Endodermal cell (in vitro differentiated cells): ENCODE measurements at places on chromosomes 2 and 18. TPM values are rescaled to one million over a fixed set of nuclear protein-coding genes. Genes with fewer than 3 reads are reported as not detected.

Gene ATP6V1C2
- 0.73 TPM in 1 of 3 replicates, not detected in the others for total RNA-seq

Gene SCN3A
- 0.06 to 0.24 TPM in 2 of 3 replicates, not detected in the other for total RNA-seq

Gene IL37
- not detected in 3 replicates for total RNA-seq

Gene MAL
- not detected in 2 replicates for total RNA-seq

Gene TNS1
- total RNA-seq, result 3.3 and 3.5 TPM in 2 replicates

Gene KIAA2012
- 0.19 to 0.72 TPM (median 0.62 TPM) in 3 replicates for total RNA-seq

Gene SPATA3
- not detected in 2 replicates for total RNA-seq

Gene GALR1
- total RNA-seq, result 0.02 and 0.04 TPM in 2 replicates

DNA sequence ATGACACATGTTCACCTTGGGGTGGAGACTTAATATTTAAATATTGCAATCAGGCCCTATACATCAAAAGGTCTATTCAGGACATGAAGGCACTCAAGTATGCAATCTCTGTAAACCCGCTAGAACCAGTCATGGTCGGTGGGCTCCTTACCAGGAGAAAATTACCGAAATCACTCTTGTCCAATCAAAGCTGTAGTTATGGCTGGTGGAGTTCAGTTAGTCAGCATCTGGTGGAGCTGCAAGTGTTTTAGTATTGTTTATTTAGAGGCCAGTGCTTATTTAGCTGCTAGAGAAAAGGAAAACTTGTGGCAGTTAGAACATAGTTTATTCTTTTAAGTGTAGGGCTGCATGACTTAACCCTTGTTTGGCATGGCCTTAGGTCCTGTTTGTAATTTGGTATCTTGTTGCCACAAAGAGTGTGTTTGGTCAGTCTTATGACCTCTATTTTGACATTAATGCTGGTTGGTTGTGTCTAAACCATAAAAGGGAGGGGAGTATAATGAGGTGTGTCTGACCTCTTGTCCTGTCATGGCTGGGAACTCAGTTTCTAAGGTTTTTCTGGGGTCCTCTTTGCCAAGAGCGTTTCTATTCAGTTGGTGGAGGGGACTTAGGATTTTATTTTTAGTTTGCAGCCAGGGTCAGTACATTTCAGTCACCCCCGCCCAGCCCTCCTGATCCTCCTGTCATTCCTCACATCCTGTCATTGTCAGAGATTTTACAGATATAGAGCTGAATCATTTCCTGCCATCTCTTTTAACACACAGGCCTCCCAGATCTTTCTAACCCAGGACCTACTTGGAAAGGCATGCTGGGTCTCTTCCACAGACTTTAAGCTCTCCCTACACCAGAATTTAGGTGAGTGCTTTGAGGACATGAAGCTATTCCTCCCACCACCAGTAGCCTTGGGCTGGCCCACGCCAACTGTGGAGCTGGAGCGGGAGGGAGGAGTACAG, 108.1 kb downstream of the XRCC5 start:
- no peak overlapping the region for H3K4me3 ChIP-seq
- H3K27ac ChIP-seq, result no peak overlapping the region
- H3K27me3 ChIP-seq, result no peaks in the 10 kb centered on the region
- no peaks in the 10 kb centered on the region for H3K36me3 ChIP-seq
- no peak for DNase-seq

DNA sequence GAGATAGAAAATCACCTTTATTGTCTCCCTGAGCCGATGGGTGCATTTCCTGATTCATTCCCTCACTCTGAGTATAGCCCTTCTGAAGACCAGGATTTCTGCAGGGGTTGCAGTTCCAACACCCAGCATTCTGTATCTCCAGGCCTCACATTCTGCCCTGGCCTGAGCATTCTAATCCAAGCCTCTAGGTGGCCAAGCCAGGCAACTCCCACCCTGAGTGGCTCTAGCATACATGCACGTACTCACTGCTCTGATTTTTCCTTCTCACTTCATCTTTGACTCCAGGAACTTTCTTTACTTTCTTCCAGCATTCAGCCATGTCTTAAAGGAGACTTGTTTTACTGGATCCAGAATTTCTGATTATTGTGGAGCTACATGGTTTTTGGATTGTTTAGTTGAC, 100.7 kb upstream of the STK39 start:
- no peak overlapping the region for H3K27ac ChIP-seq
- H3K27me3 ChIP-seq, result no peaks in the 10 kb centered on the region
- peak; percentile 89 for DNase-seq
- H3K36me3 ChIP-seq, result no peaks in the 10 kb centered on the region
- no peaks in the 10 kb centered on the region for H3K4me1 ChIP-seq

DNA sequence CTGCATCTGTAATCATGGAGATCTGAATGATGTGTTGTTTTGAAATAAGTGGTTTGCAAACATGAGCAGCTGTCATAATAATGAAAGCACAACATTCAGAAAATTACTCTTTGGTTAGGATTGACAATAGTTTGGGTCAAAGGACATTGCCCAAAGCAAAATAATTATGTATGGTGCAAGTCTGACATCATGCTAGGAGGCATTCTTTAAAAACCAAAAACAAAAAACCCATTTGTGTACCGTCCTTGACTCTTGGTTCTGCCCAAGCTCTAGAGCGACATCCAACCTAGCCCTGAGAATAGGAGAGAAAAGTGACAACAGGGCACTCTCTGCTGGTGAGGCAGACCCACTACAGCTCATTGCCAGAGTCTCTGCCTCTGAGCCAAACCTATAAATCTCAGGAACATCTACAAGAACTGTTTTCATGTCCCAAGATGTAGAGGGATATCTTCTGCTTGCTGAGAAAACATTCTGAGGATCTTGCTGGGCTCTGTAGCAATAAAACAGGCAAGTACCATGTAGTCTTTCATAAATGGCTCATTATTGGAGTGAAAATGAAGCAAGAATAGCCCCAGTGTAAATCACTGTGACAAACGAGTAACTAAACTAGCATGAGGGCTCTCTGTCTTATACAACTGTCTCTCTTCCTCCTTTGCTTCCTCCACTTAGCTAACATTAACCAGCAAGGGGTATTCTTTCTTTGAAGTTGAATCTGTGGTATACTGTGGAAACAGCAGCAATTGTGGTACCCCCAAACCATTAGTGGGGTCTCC, 266.8 kb upstream of the CXCR4 start:
- H3K27ac ChIP-seq, result no peak overlapping the region
- H3K36me3 ChIP-seq, result no peaks in the 10 kb centered on the region
- peaks cover 9% of the 10 kb centered on the region for H3K4me1 ChIP-seq
- DNase-seq, result peak; percentile 75

- peaks cover 15% of the 10 kb centered on the region for H3K4me1 ChIP-seq
- peak overlapping the region; percentile 50 for H3K4me3 ChIP-seq
- no peaks in the 10 kb centered on the region for H3K36me3 ChIP-seq
- no peak for DNase-seq
- no peaks in the 10 kb centered on the region for H3K27me3 ChIP-seq
Observed at GRCh38 chr2:174059884-174060244, 94.7 kb upstream of the SP3 start.

- no peaks in the 10 kb centered on the region for H3K36me3 ChIP-seq
- H3K4me3 ChIP-seq, result peak overlapping the region; percentile 19
- peaks cover 9% of the 10 kb centered on the region for H3K27me3 ChIP-seq
- H3K27ac ChIP-seq, result no peak overlapping the region
- peaks cover 9% of the 10 kb centered on the region for H3K4me1 ChIP-seq
- no peak for DNase-seq
Observed at GRCh38 chr18:78983512-78983911, 3.9 kb downstream of the SALL3 start.

DNA sequence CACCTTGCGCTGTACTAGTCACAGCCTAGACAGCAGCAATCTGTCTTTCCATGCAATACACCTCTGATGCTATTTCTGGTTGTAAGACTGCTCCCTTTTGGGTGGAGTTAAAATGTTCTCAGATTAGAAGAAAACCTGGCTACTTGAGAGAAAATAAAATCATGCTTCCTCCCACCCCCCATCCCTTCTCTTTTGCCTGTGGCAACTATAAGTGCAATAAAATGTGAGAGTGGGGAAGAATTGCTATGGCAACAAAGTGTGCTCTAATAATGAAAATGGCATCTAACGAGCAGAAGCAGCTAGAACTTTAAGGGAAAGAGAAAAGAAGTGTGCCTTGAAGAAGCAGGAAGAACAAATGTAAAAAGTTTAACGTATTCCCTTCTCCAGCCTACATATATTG, 464.2 kb upstream of the FSHR start:
- H3K27me3 ChIP-seq, result no peaks in the 10 kb centered on the region
- DNase-seq, result no peak
- no peaks in the 10 kb centered on the region for H3K4me1 ChIP-seq
- no peaks in the 10 kb centered on the region for H3K36me3 ChIP-seq

DNA sequence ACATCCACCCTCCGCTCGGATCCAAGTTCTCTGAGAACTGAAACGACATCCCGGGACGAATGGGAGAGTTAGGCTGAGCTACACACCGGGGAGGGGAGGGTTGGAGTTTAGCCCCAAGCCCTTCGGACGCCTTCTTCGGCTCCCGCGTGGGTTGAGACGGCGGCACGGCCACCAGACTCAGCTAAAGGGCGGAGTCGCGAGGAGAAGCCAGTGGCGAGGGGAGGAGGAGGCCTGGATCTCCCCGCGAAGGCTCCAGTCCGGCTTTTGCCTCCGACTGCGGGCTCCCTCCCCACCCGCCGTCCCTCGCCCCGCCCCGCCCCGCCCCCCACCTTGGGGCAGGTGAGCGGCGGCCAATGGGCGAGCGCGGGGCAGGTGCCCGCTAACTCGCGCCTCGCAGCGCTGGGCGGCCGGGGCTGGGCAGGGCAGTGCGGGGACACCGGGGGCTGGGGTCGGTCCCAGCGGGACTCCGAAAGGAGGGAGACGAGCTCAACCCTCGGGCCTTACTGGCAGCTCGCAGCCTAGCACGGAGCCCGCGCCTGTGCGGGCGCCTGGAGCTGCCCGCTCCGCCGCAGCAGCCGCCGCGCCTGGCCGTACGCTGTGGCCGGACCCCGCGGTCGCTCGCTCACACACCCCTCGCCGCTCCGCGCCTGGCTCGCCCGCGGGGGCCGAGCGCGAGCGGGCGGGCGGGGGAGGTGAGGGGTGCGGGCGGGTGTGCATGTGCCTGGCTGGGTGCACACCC, at the start of gene EMX1:
TSS of gene EMX1 (plus strand) at position 382 of the 739 bp plus-strand sequence. CDS start at position 716, 334 bp downstream.
- H3K27ac ChIP-seq, result no peak within 1 kb of the TSS
- peak within 1 kb of the TSS; percentile 80 for H3K4me3 ChIP-seq
- H3K36me3 ChIP-seq, result no peaks in the 10 kb centered on the region

DNA sequence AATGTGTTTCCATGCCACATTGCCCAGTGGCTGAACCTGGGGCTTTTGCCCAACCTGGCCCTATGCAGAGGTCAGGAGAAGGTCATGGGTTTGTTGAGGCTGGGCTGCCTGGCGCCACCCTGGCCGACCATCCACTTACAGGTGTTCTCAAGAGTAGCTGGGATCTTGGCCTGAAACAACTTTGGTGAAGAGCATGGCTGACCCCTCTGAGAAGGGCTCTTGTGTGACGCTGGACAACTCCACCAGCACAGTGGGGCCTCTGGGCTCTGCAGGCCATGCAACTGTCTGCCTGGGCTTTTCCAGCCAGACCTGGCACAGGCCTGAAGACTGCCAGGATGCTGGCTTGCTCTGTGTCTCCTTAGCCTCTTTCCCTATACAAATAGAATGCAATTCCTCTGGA, 76.4 kb upstream of the ZNG1B start:
- no peaks in the 10 kb centered on the region for H3K27me3 ChIP-seq
- no peak for DNase-seq
- H3K4me3 ChIP-seq, result no peak overlapping the region
- H3K27ac ChIP-seq, result no peak overlapping the region

DNA sequence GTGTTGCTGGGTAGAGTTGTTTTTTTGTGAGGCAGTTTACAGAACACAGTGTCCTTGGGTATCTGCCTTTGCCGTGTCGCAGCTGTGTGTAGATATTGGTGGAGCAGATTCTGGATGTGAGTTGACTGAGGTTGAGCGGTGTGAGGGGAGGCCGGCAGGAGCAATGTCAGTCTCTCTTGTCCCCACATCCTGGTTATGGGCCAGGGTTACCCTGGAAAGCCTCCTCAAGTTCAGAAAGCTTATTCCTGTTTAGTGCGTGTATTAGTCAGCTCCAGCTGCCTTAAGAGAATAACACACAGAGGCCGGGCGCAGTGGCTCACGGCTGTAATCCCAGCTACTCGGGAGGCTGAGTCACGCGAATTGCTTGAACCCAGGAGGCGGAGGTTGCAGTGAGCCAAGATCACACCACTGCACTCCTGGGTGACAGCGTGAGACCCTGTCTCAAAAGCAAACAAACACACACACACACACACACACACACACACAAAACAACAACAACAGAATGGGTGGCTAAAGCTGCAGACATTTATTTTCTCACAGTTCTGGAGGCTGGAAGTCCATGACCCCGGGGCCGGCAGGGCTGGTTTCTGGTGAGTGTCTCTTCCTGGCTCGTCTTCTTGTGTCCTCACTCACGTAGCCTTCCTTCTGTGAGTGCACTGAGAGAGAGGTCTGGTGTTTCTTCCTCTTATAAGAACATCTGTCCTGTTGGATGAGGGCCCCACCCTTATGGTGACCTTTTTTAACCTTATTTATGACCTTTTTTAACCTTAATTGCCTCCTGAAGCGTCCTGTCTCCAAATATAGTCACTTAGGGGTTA, 5.1 kb downstream of the NCK2 start:
- H3K27me3 ChIP-seq, result no peaks in the 10 kb centered on the region
- H3K4me1 ChIP-seq, result peaks cover 10% of the 10 kb centered on the region
- H3K27ac ChIP-seq, result no peak overlapping the region
- peak; percentile 26 for DNase-seq
- peaks cover 24% of the 10 kb centered on the region for H3K36me3 ChIP-seq

DNA sequence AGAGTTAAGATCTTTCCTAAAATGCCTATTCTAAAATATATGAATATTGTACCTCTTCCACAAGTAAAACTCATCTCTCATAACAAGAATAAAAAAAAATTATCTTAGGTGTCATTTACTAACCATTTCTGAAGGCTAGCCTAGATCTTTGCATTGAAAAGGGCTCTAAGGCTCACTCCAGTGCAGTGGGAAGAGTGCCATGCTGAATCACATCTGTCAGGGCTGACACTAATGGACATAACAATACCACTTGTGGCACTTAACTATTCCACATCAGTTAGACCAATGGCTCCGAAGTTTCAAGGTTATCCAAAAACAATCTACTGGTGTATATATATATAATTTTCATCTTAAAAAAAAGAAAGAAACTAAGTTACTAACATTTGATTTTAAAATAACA, 130.2 kb downstream of the EXOC6B start:
- peaks cover 9% of the 10 kb centered on the region for H3K36me3 ChIP-seq
- H3K4me3 ChIP-seq, result no peak overlapping the region
- H3K4me1 ChIP-seq, result peaks cover 6% of the 10 kb centered on the region
- DNase-seq, result no peak

- H3K36me3 ChIP-seq, result no peaks in the 10 kb centered on the region
- no peak overlapping the region for H3K4me3 ChIP-seq
- no peak overlapping the region for H3K27ac ChIP-seq
- H3K4me1 ChIP-seq, result peaks cover 9% of the 10 kb centered on the region
Observed at GRCh38 chr18:6509417-6509816, 94.7 kb upstream of the L3MBTL4 start.

- H3K4me1 ChIP-seq, result no peaks in the 10 kb centered on the region
- H3K4me3 ChIP-seq, result no peak overlapping the region
- DNase-seq, result no peak
- H3K27ac ChIP-seq, result no peak overlapping the region
Observed at GRCh38 chr2:98078701-98079100, 8.3 kb upstream of the VWA3B start.

GRCh38 chr2:217667512-217667911, 335.3 kb downstream of the TNS1 start:
- H3K4me1 ChIP-seq, result no peaks in the 10 kb centered on the region
- no peak overlapping the region for H3K27ac ChIP-seq
- H3K27me3 ChIP-seq, result peaks cover 10% of the 10 kb centered on the region
- DNase-seq, result no peak
- no peak overlapping the region for H3K4me3 ChIP-seq
